ENCODE measurements at places on chromosomes 16 and 17.

- DNase-seq: no peak
These were observed 30.0 kb downstream of the NOL11 start for GRCh38 chr17:67747681-67748235.

DNA sequence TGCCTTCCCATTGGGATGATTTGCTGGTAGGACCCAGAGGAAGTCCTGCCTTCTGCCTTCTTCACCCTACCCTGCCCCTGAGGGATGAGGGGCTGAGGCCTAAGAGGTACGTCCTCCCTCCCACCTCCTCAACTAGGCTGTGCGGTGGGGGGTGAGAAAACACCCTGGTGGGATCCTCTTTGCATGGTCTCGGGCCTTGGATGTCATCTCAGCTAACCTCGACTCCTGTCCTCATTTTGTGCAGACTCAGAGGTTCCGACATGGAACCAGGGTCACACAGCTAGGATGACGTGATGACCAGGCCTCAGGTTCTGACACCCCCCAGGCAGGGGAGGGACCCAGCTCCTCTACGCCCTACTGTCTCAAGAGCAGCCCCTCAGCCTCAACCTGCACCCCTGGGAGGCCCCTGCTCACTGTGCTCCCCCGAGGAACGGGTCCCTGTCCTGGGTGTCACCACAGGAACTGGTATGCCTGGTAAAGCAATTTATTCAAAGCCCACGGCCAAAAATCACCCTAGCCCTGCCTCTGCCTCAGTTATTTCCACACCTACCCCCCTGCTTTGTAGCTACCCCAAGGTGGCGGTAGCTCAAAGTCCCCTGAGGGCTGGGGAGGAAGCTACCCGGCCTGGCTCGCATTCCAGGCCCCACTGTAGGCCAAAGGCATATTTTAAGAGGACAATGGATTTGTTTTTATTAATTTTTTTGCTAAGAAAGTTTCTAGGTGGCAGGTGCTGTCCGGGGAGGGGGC, 17.5 kb downstream of the UNC13D start:
- DNase-seq: no peak

DNA sequence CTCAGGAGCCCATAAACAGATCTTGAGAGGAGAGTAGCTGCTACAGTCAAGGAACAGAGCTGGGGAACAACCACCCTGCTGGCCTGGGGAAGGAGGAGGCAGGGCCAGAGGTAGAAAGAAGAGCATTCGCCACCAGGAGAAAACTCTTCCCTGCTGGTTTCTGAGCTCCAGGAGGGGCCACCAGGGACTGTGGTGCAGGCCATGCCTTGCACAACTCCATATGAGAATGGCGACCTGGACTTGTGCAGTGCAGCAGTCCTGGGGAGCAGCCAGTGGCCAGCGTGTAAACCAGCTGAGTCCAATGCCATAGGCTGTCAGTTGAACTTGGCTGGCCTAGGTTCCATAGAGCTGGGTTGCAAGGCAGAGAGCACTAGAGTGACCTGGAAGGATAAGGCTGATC, 11.6 kb downstream of the SLC13A2 start:
- DNase-seq: no peak

- DNase-seq: no peak
These were observed 34.1 kb upstream of the CCR7 start for GRCh38 chr17:40599468-40599763.

- no peak for DNase-seq
These were observed 356.4 kb downstream of the FOXL1 start for GRCh38 chr16:86934581-86935375.

DNA sequence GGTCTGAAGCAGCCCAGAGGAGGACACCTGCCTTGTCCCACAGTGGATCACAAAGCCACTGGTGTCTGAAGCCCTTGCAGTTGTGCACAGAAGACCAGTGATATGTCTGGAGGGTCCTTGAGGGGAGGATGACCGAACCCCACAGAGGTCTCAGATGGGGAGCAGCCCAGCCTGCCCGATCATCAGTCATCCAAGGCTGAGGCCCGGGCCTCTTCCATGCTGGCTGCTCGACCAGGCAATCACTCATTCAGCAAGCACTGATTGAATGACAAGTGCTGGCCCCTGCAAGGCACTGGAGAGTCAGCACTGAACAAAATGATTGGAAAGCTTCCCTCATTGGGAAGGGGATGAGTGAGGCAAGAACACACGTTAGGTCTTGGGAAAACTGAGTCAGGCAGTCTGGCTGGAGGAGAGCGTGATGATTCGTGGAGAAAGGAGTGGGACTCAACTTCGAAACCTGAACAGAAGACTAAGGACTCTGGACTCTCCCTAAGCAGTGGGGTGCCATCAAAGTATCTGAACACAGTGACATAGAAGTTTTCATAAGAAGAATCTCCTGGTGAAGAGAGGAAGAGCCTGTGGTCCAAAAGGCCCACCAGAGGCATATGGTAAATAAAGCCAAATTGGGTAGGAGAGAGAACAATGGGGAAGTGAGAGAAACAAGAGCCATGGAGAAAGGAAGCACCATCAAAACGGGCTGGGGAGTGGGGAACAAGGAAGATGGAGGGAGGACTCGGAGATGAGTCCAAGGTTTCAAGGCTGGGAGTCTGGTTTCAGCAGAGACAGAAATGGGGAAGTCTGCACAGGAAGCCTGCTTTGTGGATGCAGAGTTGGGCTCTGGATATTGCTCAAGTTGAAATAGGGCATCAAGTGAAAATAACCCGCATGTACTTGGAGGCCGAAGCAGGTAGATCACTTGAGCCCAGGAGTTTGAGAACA, 10.2 kb downstream of the PIK3R5 start:
- DNase-seq: no peak

- DNase-seq: no peak
These were observed 173.3 kb downstream of the MRTFB start for GRCh38 chr16:14244196-14245010.

DNA sequence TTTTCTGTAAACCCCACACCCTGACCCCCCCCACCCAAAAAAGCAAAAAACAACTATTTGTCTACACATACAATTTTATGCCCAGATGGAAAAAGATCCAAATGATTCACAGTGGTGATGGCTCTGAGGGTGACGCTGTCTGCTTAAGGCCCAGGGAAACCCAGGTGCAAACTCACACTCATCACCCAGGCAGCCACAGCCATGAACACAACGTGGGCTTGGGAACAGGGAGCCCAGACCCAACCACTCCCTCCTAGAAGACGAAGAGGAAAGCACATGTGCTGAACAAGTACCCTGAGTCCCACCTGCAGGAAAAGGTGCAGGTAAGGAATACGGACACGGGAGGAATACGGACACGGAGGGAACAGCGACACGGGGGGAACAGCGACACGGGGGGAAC, 5.4 kb downstream of the HBQ1 start:
- no peak for DNase-seq

- no peak for DNase-seq
These were observed 273.4 kb downstream of the CEP112 start for GRCh38 chr17:65918500-65918899.

DNA sequence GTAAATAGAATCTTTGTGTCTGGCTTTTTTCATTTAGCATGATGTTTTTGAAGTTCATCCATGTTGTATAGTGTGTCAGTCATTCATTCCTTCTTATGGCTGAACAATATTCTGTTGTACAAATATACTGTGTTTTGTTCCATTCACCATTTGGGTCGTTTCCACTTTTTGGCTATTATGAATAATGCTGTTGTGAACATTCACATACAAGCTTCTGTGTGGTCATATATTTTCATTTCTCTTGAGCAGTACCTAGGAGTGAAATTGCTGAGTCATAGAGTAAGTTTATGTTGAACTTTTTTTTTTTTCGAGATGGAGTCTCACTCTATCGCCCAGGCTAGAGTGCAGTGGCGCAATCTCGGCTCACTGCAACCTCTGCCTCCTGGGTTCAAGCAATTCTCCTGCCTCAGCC, 32.3 kb upstream of the TAOK1 start:
- DNase-seq: no peak

GRCh38 chr16:7910116-7910515, 577.5 kb downstream of the RBFOX1 start:
- DNase-seq: no peak

DNA sequence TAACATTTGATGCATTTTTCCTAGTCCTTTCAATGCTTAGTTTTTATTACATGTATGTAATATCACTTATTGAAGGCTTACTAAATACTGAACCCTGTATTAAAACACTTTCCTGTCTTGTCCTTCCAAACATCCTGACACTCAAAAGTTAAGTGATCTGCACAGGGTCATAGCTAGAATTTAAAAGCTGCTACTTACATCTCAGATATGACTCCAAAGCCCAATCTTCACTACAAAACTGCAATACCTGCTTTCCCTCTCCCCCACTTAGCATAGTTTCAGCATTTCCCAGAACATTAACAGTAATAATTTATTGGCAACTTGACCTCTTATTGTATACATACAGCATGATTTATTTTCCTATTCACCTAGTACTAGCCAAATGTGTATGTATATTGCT, 4.3 kb upstream of the TRIM37 start:
- DNase-seq: no peak

DNA sequence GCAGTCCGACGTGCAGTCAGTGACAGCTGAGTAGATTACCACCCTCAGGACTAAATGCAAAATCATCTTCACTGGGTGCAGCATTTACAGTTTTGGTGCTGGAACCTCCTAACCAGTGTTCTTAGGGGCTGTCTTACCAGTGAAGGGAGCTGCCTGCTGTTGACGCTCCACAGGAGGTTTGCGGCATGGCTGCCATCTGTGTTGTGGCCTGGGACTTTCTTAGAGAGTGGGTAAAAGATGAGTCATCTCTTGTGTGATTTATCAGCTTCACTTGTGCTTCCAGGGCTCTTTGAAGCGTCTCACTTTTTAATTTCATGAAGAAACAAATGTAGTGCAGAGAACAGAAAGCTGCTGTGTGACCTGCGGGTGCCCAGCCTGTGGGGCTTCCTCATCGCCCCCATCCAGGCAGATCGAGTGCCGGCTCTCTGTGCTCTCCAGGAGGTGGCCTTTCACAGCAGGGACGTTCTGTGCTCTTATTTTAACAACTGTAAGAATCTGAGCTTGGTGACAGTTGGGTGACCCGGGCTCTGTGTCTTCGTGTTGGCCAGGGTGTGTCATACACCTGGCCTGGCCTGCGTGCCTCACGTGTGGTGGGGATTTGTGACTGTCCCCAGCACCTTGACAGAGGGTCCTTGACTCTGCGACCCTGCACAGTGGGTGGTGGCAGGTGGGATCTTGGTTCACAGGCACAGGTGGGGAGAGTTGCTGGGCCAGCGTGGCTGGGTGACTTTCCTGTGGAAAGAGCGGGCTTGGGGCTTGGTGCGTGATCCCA, 24.3 kb upstream of the ZNF750 start:
- DNase-seq: no peak

DNA sequence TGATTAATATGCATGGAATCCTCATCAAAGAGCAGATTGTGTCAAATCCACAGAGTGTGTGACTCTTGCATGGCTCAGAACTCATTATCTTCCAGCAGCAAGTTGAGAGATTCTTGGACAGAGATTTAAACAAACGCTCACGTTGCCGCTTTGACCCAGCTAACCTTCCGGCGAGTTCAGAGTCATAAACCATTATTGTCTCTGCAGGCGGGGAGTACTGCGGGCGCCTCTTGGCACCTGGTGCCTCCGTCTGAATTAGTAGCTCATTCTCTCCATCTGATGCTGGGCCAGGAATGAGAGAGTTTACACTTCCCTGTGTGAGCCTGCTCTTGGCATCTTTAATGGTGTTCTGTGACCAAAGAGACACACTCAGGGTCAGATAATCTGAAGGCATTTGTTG, 138.6 kb upstream of the WSCD1 start:
- no peak for DNase-seq

DNA sequence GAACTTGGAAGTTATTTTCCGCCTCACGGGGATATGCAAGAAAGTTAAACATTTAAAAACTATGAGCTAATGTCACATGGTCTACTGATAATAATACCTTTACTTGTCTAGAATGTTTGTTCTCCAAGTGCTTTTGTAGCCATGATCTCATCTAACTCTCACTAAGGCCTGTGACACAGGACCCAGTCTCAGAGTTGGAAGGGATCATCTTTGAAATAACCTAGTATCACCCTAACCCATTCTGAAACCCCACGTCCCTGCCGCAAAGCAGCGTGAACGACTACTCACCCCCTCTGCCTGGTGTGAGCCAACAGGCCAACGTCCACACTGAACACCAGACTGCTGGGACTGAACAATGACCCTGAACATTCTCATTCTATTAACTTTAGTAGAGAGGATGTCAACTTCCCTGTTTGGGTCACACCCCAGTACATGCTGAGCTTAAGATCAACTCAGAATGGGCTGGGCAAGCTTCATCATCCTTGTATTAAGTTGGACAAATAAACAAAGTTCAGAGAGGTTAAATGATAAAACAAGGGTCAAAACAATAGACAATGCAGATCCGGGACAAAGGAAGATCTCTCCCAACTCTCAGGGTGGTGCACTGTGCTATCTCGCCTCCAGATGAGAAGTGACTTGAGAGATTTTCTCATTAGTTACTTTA, 54.8 kb upstream of the BCAR1 start:
- DNase-seq: no peak

DNA sequence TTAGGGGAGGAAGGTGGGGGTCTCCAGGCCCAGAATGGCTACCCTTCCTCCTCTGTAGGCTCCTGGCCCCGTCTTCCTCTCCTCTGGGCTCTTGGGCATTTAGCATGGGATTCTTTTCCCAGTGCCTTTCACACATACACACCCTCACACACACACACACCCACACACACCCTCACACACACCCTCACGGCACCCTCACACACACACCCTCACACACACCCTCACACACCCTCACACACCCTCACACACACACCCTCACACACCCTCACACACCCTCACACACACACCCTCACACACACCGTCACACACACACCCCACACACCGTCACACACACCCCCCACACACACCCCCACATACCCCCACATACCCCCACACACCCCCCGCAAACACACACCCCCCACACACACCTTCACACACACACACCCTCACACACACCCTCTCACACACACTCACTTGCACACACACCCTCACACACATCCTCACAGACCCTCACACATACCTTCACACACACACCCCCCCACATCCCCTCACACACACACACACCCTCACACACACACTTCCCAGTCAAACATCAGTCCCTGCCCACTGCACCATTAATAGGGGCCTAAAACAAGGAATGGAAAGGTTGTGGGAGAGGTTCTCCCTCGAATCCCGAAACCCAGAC, 845 bp downstream of the SGCA start:
- DNase-seq: no peak
